ENCODE measurements at places on chromosomes 11 and 22.

- no peak for DNase-seq
Measured at GRCh38 chr11:116240710-116241109, 532.1 kb downstream of the BUD13 start.

GRCh38 chr11:64969209-64969608, 2.7 kb downstream of the MAJIN start:
- no peak for DNase-seq

DNA sequence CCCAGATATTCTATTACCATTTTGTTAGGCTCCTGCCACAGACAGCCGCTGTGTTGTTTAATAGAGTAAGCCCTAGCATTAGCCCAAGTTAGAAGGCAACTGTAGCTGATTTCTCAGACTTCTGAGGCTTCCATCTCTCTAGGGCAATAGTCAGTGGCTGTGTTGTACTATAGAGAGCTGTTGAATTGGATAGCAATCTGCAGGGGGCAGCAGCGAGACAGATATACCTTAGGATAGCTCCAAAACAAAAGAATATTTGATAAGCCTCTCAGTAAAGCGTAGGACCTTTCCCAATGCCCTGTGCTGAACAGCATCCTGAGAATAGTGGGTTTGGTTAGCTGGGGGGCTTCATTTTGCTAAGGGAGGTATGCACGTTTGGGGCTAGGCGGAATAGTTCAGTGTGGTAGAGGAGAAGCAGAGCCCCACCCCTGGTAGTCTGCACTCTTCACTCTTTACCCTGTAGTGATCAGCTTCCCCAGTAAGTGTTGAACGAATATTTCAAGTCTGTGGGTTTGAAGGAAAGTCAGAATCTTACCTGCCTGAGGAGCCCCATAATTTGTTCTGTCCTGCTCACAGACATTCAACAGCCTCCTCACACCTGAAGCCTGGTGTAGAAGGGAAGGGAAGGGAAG, 515.1 kb downstream of the INSC start:
- no peak for DNase-seq

GRCh38 chr11:74388678-74389327, 9.4 kb downstream of the PGM2L1 start:
- DNase-seq, result peak; percentile 74

DNA sequence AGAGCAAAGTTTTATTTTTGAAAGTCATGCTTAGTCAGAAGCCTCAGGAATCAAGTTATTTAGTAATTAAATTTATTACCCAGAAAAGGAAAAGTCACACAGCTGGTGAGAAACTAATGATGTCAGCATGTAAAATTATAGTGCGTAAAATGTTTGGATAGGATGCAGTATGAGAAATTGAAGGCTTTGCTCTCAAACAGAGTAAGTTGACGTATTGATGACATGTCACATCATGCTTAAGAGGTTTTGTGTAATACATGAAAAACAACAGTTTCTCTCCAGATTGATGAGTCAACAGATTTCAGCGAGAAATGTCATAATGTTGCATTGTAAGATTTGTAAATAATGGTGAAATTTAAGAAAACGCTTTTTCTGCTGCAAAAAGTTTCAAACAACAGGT, 769.8 kb downstream of the METTL15 start:
- no peak for DNase-seq

- no peak for DNase-seq
Measured at GRCh38 chr22:48750282-48750681, 1077.4 kb downstream of the BRD1 start.

DNA sequence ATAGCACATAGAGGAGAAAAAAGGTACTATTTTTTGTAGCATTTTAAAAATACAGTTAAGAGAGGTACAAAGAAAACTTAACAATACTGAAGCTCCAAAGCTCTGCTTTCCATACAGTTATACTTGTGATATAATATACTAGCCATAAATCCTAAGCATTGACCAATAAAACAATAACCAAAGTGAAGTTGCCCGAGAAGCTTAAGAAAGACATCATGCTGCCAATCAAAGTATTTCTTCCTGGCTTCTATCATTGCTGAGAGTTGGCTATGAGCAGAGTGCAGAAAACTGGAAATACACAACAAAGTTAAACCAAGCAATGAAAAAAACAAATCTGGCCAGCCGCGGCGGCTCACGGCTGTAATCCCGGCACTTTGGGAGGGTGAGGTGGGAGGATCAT, 84.2 kb downstream of the RBFOX2 start:
- no peak for DNase-seq

DNA sequence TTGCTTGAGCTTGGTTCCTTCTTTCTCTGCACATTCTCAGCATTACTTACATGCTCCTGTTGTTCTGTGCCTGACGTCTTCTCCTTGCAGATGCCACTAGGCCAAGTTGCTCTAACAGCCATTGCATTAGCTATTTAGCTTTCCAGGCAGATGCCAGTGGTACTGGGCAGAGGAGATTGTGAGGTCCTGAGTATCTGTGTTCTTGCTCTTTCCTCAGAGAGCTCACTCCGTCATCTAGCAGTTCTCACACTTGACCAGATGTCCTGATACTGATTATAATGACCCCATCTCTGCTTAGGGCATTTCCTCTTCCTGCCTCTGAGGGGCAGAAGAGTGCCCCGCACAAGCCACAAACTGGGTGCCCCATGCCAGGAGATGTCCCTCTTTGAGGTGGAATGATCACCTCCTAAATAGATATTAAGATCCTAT, 30.7 kb downstream of the ARHGAP1 start:
- DNase-seq, result no peak

GRCh38 chr11:126410649-126411048, 55.2 kb downstream of the ST3GAL4 start:
- DNase-seq, result no peak

DNA sequence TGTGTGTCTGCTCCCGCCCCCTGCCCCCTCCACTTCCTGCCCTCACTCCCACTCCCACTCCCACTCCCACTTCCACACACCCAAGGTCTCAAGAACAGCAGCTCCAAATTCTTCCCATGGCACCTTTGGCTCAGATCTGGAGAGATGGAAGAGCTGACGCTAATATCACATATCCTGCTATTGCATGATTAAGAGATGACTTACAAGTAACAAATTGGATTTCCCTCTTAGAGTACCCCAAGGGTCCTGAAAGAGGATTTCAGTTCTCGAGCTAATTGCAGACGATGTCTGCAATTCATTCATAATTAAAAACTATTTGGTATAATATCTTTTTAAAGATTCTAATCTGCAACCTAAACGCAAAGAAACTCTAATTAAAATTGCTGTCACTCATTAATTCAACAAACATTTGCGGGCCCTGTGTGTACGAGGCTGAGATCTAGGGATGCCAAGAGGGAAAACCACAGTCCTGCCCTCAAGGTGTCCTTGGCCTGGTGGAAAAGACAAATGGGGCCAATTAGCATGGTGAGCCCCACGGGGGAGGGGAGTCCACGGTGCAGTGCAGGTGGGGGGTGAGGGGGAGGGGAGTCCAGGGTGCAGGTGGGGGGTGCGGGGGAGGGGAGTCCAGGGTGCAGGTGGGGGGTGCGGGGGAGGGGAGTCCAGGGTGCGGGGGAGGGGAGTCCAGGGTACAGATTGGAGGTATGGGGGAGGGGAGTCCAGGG, 50.3 kb downstream of the CELSR1 start:
- DNase-seq, result no peak

- no peak for DNase-seq
Measured at GRCh38 chr11:102534261-102534872, 3.8 kb upstream of the MMP7 start.

DNA sequence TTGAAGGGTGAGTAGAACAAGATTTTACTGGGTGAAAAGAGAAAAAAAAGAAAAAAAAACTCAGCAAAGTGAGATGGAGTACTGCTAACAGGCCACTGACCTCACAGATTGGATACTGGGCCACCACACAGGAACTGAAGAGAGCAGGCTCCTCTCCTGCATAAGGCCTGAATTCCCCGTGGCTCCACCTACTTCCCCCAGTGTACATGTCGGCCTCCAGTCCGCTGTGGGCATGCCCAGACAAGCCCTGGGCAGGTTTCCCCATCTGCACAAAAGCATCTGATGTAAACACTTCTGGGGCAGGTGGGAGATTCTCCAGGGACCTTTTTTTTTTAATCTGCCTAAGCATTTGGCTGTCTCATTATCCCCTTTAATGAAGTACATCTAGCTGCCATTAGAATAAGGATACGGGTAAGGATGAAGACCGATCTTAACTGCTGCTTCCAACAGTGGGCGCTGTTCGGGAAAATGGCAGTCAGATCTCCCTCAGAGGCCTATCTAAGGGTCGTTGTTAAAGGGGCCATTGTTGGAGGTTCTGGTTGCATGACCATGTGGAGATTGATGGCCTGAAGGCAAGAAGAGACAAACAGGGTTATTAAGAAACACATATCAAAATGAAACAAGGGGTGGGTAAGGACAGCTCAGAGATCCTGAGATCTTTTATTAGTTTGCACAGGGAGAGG, 48.5 kb downstream of the MS4A13 start:
- no peak for DNase-seq

- no peak for DNase-seq
Measured at GRCh38 chr11:67301951-67302516, 1.3 kb upstream of the SSH3 start.

GRCh38 chr11:119673759-119674336, 55.2 kb downstream of the NECTIN1 start:
- no peak for DNase-seq

DNA sequence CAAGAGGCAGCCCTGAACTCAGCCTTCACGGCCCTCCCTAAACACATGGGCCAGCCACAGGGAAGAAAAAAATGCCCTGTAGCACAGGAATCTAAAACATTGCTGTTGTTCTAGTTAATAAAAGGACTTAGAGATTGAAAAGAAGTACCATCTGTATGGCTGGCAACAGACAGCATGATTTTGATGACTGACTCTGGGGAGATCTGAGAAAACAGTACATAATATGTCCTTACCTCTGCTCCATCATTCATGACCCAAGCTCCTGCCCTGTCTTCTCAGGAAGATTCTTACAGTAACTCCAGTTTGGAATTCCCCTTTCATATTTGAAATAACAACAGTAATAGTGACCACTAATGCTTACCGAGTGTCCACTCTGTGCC, 244.2 kb downstream of the ETS1 start:
- DNase-seq, result no peak

- peak; percentile 34 for DNase-seq
Measured at GRCh38 chr22:39343259-39344045, 6.3 kb upstream of the SYNGR1 start.

DNA sequence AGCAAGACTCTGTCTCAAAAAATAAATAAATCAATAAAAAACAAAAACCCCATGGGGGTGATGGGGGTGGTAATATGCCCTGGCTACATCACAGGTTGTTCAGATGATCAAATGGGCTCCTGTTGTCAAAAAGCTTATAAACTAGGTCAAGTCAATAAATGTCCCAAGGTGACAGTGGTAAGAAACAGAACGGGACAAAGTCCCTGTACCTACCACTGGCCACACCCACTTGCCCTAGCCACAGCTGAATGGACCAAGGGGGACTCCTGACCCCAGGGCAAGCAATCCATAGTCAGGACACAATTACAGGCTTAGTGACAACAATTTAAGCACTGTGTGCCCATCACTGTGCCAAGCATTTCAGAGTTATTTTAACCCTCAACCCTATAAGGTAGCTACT, 6.0 kb downstream of the NAGA start:
- no peak for DNase-seq

DNA sequence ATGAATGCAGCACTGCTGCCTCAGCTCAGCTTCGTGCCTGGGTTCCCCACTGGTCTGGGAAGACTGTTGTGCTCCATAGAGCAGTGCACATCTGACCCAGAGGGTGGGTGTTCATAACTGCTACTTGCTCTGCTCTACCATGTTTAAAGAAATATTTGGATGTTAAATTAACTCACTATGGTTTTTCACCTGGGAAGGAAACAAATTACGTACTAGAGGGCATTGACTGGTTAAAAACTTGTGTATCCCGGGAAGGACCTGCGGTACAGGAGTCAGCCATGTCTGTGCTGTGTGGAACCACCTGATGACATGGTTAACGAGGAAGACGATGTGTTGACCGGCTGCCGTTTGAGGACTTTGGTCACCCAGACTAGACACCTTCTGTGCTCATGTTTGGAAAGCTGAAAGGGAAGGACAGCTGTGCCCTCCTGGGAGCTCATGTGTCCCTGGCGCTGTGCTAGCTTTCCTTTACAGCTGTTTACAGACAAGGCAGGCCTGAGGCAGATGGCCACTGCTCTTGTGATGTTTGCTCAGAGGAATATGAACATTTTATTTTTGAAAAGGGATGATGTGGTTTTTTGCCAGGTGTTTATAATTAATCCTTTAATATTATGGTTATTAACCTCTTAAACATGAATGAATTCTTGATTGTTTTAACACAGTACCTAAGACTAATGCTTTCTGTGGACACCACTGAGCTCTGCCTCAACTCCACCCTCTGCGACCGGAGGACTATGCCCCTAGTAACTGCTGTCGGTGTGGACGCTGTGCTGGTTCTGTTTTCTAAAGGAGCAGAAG, 14.3 kb upstream of the AIFM3 start:
- no peak for DNase-seq

Measured in activated T-cell treated with anti-CD3 and anti-CD28 coated beads for 4 hours (primary cell).